ENCODE measurements at places on chromosomes 6 and 20. TPM values are rescaled to one million over a fixed set of nuclear protein-coding genes. Genes with fewer than 3 reads are reported as not detected.

DNA sequence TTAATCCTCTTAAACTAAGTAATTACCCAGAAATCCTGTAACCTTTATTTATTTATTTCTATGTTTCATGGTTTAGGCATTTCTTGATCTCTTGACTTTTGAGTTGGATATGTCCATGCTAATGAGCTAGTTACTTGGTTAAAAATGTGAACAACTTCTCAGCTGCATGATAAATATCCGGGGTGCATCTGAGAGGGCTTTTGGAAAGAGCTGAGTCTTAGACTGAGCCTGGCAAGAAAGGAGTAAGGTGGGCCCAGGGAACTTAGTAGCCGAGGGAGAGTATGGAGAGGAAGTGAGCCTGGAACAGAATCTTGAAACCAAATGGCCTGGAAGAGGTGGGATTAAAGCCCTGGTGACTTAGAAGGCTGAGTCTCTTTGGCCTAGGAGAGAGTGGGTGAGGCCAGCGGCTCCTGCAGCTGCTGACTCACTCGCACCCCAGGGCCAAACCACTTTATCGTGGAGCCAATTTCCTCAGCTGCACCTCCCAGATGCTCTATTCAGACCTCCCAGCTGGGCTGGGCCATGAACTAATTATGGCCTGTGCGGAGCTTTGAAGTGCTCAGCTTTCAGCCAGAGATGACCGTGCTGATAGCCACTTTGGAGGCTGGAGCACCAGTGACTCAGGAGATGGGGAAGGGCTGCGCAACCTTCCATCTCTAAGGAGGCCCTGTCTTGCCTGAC, 19.1 kb downstream of the TGM3 start:
- no peak for DNase-seq

GRCh38 chr20:709423-709822, 33.8 kb upstream of the SCRT2 start:
- no peak for DNase-seq

DNA sequence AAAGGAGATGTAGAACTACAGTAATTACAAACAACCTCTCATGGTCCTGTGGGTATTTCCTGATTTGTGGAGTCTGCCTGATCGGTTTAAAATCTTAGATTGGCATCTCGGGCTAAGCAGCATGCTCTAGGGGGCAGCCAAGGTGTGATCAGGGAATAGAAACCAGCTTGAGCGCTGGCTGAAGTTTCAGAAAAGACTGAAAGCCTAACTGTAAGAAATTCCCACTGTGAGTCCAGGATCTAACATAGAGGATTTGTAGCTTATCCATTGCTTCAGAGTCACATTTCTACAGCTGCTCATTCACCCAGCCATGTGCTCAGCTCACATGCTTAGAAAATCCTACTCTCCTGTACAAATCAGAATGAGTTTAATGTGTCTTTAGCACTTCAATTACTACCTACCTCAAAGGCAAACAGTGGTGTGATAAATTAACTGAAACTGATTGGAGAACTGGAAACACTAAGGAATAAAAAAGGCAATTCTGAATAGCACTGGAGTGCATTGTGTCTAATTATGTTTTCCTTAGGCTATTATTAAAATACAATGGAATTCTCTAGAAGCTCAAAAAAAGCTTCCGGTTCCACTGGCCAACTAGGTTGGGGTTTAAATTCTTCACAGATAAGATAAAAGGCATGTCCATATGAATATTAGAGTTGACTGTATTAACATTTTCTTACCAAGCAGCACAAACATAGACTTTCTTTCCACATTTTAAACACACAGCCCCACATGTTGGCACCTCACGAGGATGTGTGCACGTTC, 73.8 kb upstream of the MPC1 start:
- peak; percentile 51 for DNase-seq

The BEND6 gene
- not detected for total RNA-seq

- DNase-seq: no peak
These were observed 67.5 kb downstream of the TBC1D7 start for GRCh38 chr6:13260831-13261230.

- no peak for DNase-seq
These were observed 13.7 kb downstream of the LMBRD1 start for GRCh38 chr6:69783108-69783507.

DNA sequence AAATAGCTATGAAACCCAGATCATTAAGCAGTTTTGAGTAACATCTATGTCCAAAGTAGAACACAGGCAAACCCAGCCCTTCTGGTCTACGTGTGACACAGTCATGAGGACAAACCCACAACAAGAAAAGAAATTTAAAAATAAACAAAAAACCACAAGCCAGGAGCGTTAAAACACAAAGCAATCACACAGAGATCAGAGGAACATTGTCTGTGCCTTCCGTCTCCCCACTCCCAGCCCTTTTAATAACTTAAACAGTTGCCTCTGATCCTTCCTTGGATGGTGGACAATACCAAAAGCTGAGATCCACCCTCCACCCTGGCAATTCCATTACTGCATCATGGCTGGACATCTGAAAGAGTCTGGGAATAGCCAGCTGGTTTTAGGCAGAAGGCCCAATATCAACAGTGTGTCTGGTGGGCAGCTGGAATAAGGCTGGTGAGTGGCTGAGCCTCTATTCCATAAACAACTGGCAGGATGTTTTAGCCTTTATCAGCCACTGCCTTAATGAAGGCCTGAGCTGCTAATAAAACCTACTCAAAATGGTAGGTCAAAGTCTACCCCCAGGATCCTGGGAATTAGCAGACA, 15.7 kb upstream of the LAMA4 start:
- no peak for DNase-seq

DNA sequence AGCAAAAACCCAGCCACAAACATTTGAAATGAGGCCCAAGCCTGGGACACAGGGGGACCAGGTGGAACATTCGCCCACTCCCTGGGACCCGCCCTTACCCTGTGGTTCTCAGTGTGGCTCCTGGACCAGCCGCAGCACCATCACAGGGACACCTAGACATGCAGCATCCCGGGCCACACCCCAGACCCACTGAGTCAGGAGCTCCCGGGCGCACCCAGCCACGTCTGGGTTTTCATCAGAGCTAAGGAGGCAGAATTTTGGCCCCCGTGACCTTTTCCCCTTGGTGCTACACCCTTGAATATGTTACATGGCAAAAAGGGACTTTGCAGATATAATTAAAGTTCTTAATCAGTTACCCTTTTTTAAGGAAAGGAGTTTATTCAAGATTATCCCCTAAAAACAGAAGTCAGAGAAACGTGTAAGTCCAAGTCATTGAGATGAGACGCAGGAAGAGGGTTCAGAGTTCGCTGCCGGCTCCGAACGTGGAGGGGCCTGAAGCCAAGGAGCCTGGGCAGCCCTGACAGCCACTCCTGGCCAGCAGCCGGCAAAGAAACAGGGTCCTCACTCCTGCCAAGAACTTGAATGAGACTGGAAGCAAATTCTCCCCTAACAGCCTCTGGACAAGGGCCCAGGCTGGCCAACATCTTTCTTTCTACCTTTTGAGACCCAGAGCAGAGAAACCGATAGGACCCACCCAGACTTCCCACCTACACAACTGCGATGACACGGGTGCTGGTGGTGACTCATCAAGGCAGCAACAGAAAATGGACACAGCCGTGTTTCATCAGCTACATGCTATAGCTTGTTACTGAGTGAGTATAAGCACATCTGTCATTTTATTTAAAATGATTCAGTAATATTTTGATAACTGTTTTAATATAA, 25.3 kb downstream of the BFSP1 start:
- peak; percentile 9 for DNase-seq

GRCh38 chr6:154484942-154485341, 25.5 kb downstream of the CNKSR3 start:
- DNase-seq: no peak

DNA sequence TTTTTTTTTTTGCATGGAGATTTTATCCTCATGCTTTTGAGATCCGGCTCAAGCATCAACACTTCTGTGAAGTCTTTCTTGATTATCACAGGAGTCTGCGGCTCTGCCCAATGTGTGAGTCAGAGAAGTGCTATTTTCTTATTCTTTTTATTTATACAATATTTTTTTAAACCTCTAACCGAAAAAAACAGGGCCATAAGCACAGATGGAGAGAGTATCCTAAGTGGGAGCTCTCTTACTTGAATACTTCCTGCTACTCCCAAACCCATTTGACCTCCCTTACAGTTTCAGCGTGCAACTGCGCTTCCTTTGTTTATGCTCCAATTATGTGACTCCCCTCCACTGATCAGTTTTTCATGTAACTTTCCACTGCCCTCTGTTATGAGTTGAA, 8.7 kb upstream of the ATXN1 start:
- DNase-seq: no peak

The RSPO4 gene
- 0.37 TPM for total RNA-seq

GRCh38 chr20:47780720-47781389, 4.4 kb downstream of the SULF2 start:
- DNase-seq: no peak

- no peak for DNase-seq
These were observed 375.4 kb downstream of the CDKAL1 start for GRCh38 chr6:20909621-20910020.

GRCh38 chr6:152100183-152100618, 292.7 kb downstream of the ESR1 start:
- no peak for DNase-seq

- DNase-seq: peak; percentile 58
These were observed 524 bp downstream of the C20orf203 start for GRCh38 chr20:32672982-32673851.

DNA sequence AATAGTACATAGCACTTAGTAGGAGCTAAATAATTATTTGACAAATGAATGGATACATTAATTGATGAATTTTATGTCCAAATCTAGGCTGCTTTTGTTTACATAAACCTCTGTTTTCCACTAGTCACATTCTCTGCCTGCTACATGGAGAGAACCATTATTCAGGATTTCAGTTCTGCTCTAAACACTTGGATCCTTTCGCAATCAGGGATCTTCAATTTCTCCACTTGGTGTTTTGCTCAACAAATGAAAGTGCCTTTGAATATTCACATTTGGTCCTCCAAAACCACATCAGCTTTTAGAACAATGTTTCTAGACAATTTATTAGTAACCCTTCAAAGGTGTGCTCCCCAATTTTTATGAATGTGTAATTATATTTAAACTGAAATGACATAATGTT, 30.6 kb upstream of the HLA-DQB1 start:
- DNase-seq: no peak

The HLA-DQA1 gene
- total RNA-seq: 463 TPM

The PEX3 gene
- total RNA-seq: 31.1 TPM

The CST7 gene
- 0.56 TPM for total RNA-seq

DNA sequence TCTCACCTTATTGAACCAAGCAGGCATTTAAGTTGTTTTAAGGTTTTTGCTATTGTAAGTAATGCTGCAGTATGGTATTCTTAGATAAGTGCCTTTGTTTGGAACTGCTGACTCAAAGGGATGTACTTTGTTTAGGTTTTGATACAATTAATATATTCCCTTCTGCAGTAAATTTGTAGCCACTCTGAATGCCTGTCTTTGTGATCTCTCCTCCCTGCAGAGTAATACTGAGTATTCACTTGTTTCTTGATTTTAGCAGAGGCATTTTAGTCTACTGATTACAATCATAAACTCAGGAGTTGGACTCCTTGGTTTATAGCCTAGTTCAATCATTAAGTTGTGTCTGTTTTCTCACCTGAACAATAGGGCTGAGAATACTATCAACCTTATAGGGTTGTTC, 13.4 kb downstream of the CDS2 start:
- no peak for DNase-seq

The HLA-DOA gene
- total RNA-seq: 209 TPM

The ATP6V1G2 gene
- 4.4 TPM for total RNA-seq

DNA sequence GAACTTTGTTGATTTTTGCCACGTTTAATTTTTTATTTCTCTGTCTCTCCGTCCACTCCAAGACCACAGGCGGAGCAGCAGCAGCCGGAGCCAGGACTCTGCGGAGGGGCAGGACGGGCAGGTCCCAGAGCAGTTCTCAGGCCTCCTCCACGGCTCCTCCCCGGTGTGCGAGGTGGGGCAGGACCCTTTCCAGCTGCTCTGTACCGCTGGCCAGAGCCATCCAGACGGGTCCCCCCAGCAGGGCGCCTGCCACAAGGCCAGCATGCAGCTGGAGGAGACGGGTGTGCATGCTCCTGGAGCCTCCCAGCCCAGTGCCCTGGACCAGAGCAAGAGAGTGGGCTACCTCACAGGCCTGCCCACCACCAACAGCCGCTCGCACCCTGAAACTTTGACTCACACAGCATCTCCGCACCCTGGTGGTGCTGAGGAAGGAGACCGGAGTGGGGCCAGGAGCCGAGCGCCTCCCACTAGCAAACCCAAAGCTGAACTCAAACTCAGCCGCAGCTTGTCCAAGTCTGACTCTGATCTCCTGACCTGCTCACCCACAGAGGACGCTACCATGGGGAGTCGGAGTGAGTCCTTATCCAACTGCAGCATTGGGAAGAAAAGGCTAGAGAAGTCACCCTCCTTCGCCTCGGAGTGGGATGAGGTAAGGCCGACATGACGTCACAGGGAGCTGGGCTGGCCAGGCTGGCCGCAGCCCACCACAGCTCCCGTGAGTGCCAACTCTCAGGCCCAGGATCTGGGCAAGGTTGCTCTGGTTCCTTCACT, 123.5 kb downstream of the TCP11 start:
- DNase-seq: no peak

The FAM83C gene
- not detected for total RNA-seq

GRCh38 chr6:89734526-89734925, 85.1 kb downstream of the MDN1 start:
- DNase-seq: no peak

The TMEM14B gene
- 58.5 TPM for total RNA-seq

Measured in B cell (primary cell).